ENCODE measurements at places on chromosomes 4 and X.

- DNase-seq: no peak
Measured at GRCh38 chrX:50700921-50701320, 113.1 kb downstream of the SHROOM4 start.

DNA sequence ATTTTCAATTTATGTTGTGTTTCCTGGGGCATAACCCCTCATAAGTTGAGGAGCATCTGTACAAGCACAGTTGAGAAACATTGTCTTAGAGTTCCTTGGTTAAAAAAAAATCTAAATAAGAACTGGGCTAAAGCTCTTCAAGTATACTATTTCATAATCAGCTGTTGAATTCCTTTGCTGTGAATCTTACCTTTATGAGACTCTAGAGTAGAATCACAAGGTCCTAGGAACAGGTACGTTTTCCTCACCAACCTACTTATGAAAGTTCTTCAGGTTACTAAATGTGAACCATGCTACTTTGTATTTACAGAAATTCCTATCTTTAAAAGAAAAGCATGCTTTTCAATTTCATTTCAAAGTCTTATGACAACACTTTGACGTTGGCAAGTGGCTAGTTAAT, 20.9 kb upstream of the SOD3 start:
- DNase-seq: no peak

DNA sequence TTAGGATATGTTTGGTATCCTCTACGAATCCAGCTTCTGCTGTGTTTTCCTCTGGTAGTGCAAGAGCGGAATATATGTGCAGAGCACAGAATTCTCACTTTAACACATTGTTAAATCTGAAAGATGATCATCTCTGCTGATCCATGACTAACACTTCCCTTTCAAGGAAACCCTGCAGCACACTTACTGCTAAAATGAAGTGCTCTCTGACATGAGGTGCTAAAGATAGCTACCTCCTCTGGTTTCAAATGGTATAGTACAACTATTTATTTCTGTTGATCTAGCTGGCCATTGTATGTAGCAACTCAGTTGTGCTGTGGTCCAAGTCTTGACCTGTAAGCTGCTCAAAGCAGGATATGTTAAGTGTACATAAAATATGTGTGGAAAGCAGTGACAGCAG, 162.4 kb upstream of the FMR1 start:
- no peak for DNase-seq

GRCh38 chr4:94523033-94523580, 71.4 kb downstream of the PDLIM5 start:
- no peak for DNase-seq

DNA sequence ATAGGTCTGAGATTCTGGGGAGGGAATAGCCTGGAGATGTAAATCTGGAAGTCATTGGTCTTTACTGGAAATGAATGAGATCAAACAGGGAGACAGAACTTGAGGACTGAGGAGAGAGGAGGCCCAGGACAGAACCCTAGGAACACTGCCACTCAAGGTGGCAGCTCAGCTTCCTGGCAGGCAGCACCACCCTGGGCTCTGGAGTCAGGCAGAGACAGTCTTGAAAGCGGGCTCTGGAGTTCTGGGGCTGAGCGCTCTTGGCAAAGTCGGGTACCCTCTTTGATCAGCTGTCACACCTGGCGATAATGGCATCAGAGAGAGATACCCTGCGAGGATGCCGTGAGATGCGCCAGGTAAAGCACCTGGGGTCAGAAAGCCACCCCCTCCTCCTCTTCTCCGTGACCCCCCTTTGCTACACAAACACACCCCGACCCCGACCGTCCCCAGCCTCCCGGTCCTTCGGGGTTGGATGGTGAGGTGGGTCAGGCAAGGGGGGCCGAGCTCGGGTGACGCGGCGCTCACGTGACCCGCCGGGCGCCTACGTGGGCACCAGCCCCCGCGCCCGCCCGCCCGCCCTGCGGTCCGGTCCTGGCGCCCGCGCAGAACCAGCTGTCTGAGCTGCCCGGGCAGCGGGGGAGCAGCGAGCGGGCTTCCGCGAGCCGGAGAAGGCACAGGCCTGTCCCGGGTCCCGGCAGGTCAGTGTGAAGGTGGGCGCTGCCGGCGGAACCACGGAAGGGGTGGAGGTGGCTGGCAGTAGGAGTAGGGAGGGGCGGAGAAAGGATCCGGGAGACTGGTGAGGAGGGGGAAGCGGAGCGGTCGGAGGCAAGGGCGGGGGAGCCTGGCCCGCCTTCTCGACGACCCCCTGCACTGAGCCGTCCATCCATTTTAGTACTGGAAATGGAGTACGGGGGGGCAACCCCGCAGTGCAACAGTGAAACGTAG, at the start of gene TCEAL3:
TSS of gene TCEAL3 (plus strand) at position 600 of the 942 bp plus-strand sequence. CDS start 1,102 bp downstream, outside the sequence.
- DNase-seq: no peak

DNA sequence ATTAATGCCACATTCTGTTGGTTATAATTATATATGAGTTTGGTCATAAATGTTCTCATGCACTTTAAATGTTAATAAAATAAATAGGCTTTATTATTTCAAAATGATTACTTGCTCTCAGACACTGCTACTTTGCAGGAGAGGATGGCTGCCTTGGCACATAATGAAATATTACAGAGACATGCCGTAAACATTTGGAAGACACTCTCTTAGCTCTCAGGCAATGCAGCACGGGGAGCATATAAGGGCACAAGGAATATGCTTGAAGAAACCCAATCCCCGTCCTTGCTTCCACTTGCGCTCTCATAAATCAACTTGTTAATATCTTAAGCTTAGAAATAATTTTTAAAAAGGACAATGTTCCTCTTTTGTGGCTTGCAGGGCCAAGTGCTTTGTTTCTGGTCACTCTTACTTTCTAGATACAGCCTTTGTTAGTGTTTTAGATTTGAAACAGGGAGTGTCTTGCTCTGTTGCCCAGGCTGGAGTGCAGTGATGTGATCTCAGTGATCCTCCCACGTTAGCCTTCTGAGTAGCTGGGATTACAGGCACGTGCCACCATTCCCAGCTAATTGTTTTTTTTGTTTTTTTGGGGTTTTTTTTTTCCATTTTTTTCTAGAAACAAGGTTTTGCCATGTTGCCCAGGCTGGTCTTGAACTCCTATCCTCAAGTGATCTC, 445.0 kb downstream of the SPRY1 start:
- DNase-seq: no peak

- DNase-seq: no peak
Measured at GRCh38 chrX:8306291-8306925, 135.3 kb upstream of the VCX2 start.

DNA sequence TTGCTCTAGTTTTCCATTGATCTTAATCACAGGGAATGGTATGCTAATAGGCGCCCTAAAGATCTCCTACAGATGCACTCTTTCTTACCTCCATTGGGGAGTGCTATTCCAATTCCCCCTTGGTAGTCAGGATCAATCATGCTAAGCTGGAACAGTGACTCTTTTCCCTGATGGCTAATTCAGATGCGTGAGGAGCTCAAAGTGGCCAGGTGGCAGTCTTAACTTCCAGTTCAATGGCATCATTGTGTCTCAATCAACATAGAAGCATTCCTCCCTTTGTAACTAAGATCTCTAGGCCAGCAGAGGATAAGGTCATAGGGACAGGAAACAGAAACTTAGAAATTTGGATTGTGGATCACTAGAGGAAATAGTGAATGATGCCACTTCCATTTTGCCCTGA, 216.8 kb downstream of the GRID2 start:
- DNase-seq: no peak

Measured in activated T-cell treated with anti-CD3 and anti-CD28 coated beads for 4 hours (primary cell).